CD4-positive, alpha-beta T cell treated with Interleukin-21 for 1 hour (primary cell): ENCODE measurements at places on chromosomes 3 and 15.

- DNase-seq = no peak
Observed at GRCh38 chr3:126743350-126743749, 39.3 kb downstream of the CHCHD6 start.

GRCh38 chr3:100615684-100616083 is 6.3 kb downstream of the ADGRG7 start:
- no peak for DNase-seq

DNA sequence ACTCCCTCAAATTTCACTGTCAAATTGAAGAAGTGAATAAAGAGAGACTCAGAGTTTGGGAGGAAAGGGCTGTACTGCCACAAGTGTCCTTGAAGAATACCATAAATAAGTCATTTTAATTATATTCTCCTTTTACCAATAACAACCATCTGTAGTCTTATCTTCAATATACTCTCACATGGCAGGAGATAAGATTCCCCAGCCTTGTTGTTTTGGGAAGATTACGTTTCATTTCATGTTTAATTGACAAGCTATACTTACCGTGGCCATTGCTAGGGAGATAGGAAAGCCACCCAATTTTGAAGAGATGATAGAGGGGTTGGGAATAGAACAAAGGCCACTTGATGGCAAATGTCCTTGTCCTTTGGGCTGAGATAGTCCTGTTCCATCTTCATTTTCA is 2.3 kb downstream of the MINDY4B start:
- DNase-seq = no peak

GRCh38 chr3:31968927-31969418 is 12.1 kb downstream of the OSBPL10 start:
- no peak for DNase-seq

GRCh38 chr3:14371573-14372474 is 30.6 kb upstream of the SLC6A6 start:
- DNase-seq = no peak

GRCh38 chr3:95464346-95464745 is 1350.0 kb upstream of the EPHA6 start:
- DNase-seq = no peak

DNA sequence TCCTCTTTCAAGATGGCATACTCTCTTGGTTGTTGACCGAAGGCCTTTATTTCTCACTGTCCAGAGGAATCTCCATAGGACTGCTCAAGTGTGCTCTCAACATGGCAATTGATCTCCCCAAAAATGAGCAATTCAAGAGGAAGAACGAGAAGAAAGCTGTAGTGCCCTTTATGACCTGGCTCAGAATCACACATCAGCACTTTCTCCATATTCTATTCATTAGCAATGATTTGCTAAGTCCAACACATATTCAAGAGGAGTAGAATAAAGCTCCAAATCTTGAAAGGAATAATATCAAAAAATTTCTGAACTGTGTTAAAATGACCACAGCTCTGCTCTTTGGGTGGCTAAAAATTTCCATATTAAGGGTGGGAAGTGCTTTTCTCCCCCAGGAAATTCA is 151.6 kb upstream of the SYNPR start:
- no peak for DNase-seq

GRCh38 chr3:14150078-14150477 is 25.2 kb downstream of the TMEM43 start:
- no peak for DNase-seq

DNA sequence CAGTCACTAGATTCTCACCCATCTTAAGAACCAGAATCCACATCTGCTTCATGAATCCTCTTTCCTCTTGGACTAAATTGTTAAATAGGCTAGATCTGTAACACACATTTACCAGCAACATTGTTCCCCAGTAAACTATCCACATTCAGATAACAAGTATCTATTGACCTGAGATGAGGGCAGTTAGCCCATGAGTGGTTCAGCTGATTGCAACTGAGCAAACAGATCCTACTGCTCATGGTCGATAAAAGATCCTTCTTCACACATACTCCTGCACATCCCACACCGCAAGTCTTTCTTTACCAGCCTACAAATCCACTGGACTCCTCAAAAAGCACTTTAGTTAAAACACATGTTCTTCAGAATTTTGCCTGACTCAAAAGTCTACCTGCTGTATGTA is 59.2 kb downstream of the UACA start:
- DNase-seq = no peak

GRCh38 chr3:126548556-126549466 is 9.9 kb downstream of the C3orf22 start:
- DNase-seq = no peak

DNA sequence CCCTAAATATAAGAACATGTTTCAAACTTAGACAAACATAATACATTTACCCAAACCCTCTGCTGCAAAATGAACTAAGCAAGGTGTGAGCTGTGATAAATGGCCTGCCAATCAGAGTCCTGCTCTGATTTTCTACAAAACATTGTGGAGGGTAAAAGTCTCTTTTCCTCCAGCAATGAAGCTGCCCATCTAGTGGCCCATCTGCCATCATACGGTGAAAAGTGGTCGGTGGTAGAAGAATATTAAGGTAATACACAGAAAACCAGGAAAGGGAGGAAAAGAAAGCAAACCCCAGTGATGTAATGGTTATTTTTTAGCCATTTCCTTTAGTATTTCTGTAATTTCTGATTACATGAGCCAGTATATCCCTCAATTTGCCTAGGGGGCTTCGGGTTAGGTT is 838.1 kb downstream of the TBL1XR1 start:
- DNase-seq = no peak

DNA sequence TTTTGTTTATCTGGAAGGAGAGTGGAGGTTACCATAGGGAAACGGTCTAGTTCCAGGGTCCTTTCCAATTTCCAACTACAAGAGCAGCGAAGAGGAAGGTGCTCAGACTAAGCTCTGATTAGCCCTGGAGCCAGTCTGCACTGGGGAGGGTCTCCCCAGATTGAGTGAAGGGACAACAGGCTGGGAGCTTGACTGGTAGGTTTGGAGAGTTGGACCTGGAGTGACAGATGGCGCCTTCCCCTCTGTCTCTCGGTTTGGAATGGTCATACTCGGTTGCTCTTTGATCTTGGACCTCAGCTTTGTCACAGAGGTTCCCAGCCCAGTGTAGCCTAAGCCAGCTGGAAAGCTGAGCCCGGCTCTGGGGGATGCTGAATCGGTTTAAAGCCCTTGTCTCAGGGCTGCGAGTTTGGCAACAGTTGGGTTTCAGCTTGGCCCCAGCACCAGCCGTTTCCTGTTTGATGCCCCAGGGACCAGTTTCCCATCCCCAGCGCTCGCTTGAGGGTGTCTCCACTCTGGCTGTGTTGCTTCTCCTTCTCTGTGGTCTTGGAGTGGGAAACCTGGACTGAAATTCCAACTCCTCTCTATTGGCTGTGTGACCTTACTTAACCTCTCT is 53.1 kb upstream of the ULK4 start:
- no peak for DNase-seq

DNA sequence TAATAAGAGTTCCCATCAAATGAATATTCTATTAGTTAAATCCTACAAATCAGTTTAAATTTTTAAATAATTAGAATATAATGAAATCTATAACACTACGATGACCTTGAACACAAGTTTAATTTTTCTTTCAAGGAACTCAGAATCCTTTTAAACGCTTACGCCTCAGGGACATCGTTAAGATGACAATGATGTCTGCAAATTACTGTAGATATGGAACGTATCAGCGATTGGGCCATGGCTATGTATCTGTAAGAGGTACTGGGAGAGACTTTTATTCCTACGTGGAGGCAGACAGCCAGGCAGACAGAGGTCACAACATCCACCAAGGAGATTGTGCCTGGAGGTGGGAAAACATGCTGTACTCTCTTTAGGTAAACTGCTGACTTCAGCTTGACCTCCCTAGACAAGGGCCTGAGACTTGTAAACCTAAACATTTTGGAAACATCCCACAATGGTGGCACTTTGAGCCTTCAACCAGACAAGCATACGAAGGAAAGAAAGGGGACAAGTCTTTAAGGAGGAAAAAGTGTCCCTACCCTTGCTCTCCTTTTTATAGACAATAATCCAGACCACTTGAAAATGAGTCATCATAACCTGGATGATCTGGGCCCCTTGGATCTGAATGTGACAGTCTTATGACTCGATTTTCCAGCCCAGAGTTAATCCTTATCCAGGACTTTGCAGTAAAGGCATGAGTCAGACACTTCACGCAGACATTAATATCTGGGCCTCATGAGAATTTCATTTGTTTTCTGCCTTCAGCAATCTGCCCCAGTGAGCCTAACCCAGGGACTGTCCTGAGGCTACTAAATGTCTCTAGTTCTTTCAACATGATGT is 6.8 kb upstream of the LDHAL6B start:
- DNase-seq = no peak

- no peak for DNase-seq
Observed at GRCh38 chr15:57878573-57878972, 172.1 kb downstream of the POLR2M start.

DNA sequence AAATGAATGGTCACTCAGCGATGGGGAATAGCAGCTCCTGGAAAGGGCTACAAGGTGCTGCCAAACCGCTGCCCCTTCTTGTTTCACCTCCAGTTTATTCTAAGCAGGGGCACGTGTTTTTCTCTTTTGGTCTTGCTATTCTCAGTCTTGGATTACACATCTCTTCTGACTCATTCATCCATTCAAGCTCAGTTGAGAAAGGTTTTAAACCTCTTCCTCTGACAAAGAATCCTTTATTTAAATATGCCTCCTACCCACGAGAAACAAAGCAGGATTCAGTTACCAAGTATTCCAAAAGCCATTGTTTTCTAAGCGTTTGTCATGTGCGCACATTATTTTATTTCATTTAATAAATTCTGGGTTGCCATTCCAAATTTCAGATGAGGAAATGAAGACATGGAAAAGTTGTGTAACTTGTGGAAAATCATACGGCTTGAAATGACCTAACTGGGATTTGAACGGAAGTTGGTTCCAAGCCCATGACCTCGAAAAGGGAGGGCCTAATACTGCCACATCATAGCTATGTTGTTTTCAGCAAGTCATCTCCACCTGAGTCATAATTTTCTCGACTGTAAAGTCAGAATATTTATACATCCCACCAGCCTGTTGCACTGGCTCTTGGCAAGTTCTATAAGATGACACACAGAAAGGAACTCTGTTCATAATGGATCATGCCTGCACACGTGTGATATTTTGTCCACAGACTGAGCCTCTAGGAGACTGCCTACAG is 292.0 kb upstream of the SLCO3A1 start:
- no peak for DNase-seq

DNA sequence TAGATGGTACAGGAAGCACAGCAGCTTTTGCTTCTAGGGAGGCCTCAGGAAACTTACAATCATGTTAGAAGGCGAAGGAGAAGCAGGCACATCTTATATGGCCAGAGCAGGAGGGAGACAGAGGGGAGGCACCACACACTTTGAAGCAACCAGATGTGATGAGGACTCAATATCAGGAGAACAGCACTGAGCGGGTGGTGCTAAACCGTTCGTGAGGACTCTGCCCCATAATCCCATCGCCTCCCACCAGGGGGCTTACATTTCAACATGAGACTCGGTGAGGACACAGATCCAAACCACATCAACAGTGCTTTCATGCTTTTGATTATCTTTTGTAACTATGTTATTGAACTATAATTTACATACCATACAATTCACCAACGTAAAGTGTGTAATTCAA is 7.6 kb upstream of the TMEM44 start:
- peak; percentile 35 for DNase-seq

DNA sequence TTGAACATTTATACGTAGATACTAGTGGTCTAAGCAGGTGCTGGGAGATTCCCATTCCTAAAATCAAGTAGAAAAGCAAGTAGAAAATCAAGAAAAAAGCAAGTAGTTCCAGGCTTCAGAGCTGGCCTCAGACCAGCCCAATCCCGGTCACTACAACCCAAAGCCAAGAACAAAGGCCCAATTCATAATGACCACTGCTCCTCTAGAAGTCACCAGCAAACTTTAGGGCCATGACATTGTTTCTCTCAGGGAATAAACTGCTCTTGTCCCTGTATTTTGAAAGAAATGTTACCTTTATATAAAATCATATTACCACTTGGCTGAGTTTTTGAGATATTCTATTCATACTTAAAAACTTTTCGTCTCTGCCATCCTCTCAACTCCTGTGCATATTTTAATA is 106.3 kb upstream of the IL12A start:
- no peak for DNase-seq

DNA sequence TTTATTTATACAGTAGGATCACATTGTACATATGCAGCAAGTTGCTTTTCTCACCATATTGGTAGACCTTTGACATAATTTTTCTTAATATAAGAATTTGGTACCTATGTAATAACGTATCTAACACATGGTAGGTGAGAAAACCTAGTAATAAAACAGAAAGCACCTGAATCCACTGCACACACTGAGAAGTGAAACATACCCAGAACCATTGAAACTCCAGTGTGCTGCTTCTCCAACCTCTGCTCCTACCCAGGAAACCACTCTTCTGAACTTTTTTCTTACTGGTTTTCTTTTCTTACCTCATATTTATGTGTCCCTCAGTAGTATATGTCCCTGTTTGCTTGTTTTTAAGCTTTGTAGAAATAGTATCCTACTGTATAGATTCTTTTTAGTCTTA is 293.0 kb downstream of the UBE2E2 start:
- no peak for DNase-seq

DNA sequence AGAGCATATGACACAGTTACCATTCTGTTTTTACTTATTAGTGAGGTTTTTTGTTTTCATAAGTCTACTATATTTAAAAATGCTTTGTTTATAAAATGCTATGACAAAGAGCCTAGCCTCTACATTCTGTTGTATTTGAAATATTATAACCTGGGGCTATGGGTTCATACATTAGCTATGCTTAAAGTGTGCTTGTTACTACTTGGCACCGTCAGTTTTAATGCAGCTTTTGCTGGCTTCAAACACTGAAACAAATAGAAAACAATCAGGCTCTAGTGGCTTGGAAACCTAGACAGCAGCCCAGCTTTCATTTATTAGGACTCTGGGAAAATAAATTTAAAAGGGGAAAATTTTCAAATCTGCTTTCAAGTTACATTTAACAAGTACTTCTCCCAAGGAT is 635.9 kb downstream of the CADM2 start:
- DNase-seq = no peak

- DNase-seq = no peak
Observed at GRCh38 chr15:31255732-31256377, 70.8 kb upstream of the KLF13 start.

- no peak for DNase-seq
Observed at GRCh38 chr3:189167027-189167766, 4.6 kb upstream of the TPRG1 start.

GRCh38 chr3:82208002-82208710 is 446.7 kb upstream of the GBE1 start:
- DNase-seq = no peak

GRCh38 chr15:28978011-28978378 is 92.2 kb downstream of the APBA2 start:
- DNase-seq = no peak

DNA sequence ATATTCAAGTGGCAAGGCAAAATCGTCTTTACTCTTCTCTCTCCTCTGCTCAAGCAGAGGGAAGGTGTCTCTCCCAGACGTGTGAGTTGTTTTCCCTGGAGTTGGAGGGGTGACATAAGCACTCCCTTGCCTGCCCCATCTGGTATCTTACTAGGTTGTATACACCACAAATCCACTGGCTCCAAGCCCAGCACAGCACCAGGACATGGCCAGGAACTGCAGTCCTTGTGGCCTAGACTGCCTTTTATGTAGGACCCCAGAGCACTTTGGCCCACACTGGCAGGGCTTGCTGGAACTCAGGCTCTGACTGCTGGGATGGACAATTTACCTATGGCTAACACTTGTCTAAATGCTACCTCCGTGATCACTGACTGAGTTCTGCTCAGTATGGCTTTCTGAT is 34.0 kb downstream of the DZIP3 start:
- no peak for DNase-seq

GRCh38 chr3:69104586-69104985 is 17.8 kb downstream of the LMOD3 start:
- no peak for DNase-seq

- no peak for DNase-seq
Observed at GRCh38 chr3:170346481-170347392, 10.8 kb upstream of the SKIL start.
